ENCODE measurements at places on chromosomes 12 and 14.

DNA sequence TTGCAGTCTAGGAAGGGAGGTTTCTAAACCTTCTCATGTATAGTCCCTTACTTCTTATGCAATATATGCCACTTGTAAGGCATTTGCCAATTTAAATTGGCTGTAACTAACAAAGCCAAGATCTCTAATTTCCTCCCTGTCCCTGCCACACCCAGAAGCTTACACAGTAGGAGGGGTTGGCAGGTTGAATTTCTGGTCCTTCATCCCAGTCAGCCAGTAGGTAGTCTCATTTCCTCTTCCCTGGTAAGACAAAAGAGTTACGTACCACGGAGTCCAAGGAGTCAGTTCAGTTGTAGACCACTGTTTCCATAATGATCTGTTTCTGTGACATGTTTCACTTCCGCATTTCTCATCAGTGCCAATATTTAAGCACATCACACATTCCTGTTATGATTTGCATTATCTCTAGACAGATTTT lies 47.0 kb upstream of the PLBD1 start:
- no peak for DNase-seq

DNA sequence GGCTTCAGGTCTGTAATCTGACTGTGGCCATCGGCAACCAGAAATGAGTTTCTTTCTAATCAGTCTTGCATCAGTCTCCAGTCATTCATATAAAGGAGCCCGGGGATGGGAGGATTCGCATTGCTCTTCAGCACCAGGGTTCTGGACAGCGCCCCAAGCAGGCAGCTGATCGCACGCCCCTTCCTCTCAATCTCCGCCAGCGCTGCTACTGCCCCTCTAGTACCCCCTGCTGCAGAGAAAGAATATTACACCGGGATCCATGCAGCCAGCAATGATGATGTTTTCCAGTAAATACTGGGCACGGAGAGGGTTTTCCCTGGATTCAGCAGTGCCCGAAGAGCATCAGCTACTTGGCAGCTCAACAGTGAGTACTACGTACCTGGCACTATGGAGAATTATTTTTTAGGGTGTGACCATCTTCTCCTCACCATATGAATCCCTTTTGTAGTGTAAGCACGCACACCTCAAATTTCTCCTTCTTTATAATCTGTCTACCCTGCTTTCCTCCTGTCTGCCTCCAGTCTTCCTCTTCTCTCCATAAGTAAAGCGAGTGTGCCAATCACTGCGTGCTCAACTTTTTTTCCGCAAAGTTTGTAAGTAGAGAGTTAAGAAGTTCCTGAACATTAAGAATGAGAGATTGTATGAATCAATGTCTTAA lies at the start of gene TPH2:
Gene TPH2 (plus strand): TSS at position 118 of the 658 bp plus-strand sequence. CDS start 142 bp downstream, at position 260.
- no peak for DNase-seq

DNA sequence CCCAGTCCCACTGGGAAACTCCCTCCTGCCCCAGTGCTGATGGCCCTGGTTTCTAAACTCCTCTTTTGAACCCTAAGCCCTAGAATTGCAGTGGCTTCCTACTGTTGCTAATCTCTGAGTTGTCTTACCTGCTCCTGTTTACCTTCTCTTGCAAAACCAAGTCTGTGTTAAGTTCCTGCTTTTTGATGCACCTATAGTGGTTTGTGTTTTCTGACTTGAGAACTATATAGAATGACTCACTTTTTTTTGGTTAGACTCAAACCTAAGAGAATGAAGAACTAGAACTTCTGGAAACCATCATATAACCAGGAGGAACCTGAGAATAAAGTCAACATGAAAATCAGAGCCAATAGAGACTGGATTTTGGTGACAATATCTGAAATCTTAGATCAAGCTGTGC lies 5.5 kb upstream of the GAS2L3 start:
- no peak for DNase-seq

GRCh38 chr14:38255673-38256532 lies at the start of gene CLEC14A:
TSS of gene CLEC14A (minus strand) at chr14:38256093. CDS start at chr14:38256022, 71 bp downstream.
- no peak for DNase-seq

- no peak for DNase-seq
Measured at GRCh38 chr12:121872546-121873215, 14.0 kb upstream of the HPD start.

DNA sequence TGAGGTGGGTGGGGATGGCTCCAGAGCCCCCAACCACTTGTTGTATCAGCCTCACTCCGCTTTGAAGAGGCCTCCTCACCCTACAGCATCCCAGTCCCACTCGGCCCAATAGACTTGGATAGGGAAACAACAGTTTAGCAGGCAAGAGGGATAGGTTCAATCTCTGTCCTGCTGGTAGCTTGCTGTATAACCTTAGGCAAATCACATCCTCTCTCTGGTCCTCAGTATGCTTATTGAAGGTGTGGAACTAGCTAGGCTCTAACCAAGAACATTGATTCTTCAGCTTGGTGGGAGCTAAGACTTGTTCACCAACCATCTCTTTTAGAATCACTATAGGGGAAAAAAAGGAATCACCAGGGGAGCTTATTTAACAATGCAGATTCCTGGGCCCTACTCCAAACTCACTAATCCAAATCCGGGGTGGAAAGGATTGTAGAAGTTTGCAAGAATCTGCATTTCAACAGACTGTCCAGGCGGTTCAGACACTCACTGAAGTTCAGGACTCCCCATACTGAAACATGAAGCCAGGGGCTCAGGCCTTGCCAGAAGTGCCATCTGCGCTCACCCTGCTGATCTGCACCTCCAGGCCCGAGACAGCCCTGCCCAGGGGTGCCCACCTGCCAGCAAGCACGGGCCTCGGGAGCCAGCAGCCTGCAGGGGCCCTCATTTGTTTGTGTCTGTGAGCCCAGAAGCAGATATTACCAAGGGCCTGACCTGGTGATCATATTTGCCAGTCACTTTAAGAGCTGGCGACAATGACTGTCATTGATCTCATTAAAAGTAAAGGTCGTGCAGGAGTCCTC lies 113.0 kb downstream of the ADCK1 start:
- DNase-seq: no peak

GRCh38 chr14:96538990-96539317 lies 36.8 kb downstream of the PAPOLA start:
- no peak for DNase-seq

DNA sequence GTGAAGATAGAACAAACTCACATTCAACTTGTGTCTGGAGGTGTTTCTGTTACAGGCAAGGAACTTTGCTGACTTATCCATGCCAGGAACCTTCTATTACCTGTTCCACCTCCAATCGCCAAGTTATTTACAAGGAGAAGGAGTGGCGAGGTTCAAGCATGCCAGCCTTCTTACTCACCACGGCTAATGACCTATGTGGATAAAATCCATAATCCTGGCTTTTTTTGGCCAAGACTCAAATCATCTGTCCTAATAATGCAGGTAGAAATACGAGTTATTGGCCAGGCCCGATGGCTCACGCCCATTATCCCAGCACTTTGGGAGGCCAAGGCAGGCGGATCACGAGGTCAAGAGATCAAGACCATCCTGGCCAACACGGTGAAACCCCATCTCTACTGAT lies 241.6 kb downstream of the TMEM132D start:
- no peak for DNase-seq

DNA sequence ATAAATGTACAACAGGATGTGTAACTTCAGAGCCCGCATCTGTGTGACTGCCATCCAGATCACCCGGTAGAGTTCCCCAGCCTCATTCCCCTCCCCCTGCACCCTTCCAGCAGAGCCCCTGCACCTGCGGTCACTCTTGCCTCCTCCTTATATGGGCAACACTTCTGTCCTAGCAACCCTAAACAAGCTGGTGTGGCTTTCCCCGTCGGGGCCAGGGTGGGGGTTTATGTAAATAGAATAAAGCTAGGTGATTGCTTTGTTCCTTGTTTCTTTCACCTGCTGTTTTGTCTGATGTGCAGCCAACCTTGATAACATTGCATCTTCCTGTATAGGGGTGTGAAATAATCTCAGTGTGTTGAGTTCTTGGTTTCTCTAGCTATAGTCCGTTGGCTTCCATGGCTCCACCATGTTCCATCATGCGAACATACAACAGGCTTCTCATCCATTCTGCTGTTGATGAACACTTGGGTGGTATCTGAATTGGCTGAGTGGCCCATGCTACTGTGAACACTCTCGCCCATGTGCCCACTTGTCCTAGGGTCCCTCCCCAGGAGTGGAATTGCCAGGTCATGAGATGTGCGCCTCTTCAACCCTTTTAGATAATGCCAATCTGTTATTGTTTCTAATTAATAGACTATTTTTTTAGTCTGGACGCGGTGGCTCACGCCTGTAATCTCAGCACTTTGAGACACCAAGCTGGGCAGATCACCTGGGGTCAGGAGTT lies 102.2 kb downstream of the KIF26A start:
- no peak for DNase-seq

GRCh38 chr12:121504505-121504904 lies 76.3 kb downstream of the KDM2B start:
- DNase-seq: no peak
